ENCODE measurements at places on chromosomes 5 and 9.

DNA sequence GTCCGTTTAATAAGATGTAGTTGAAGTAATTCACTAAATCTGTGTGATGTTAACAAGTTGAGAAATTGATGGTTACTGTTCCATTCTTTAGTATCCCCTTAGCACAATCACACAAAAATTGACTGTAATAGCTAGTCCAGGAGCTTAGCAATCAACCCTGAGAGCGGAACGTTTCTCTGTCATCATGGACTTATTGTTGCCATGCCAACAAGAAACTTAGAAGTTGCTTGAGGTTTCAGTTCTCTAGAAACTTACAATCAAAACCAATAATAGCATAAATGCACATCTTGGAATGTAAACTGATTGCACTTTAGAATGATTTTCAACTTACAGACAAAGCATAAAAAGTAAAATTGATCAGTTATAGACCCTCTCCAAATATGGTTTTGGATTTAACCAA is 125.4 kb upstream of the ANKH start:
- no peak for DNase-seq

GRCh38 chr5:131230406-131230805 is 33.4 kb upstream of the CDC42SE2 start:
- no peak for DNase-seq

DNA sequence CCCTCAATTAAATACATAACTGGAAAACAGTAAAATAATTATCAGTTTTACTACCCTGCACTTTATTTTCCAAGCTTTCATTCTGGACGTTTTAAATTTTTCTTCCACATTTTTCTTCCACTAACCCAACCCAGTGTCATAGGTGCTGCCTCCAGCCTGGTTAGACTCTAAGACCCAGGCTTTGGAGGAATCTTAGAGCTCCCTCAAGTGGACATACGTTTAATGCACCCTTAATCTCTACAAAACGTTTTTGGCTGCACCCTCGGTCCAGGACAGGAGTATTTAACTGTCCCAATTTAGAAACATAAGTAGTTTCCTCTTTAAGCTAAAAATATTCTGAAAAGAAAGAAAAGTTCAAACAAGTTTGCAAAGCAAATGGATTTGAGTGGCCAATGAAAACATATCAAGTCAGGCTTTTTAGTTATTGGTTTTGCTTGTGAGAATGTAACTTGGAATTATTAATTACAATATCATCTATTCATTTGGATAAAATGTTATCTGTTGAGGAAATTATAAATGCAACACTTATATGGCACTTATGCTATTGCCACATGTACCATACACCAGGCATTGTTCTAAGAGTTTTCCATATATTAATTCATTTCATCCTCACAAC is 38.9 kb downstream of the CDH6 start:
- DNase-seq: peak; percentile 48

- no peak for DNase-seq
Observed at GRCh38 chr9:4661611-4662010, 483 bp upstream of the PLPP6 start.

GRCh38 chr5:143495821-143496275 is 92.4 kb upstream of the NR3C1 start:
- peak; percentile 60 for DNase-seq

- no peak for DNase-seq
Observed at GRCh38 chr5:97534166-97534565, 351.1 kb upstream of the RIOK2 start.

DNA sequence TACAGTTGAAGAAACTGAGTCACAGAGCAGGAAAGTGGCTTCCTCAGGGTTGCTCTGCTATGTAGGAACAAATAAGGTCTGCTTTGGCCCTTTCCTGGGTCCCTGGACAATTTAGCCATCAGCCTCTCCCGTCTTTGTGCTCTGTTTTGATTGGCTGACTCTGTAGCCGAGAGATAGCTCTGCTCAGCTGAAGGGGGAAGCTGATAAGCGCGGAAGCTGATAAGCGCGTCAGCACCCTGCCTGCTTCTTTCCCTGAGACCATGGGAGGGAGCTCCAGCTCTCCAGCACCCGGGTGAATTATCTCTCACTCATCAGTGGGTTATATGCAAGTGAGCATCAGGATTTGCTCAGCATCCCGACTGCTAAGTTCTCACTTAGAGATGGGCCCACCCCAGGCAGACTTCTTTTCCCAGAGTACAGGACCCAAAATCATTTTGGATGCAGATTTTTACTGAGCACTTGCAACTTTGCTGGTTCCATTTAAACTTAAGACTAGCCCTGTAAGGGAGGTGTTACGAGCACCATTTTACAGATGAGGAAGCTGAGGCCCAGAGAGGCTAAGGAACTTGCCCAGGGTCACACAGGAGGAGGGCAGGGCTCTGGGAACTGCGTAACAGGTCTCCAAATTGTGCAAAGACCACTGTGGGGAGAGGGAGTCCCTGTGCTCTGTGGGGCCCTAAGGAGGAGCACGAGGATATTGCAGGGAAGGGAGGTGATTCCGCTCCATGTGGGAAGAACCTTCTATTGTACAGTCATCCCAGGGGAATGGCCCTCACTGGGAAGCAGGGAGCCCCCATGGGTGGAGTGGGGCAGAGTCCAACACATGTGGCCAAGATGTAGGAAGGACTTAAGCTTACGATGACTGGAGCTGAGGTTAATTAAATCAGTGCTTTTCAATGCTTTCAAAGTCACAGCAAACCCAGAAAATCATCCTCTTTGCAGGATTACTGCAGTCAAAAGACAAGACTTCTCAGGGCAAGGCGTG is 83.7 kb upstream of the ORM1 start:
- DNase-seq: no peak

DNA sequence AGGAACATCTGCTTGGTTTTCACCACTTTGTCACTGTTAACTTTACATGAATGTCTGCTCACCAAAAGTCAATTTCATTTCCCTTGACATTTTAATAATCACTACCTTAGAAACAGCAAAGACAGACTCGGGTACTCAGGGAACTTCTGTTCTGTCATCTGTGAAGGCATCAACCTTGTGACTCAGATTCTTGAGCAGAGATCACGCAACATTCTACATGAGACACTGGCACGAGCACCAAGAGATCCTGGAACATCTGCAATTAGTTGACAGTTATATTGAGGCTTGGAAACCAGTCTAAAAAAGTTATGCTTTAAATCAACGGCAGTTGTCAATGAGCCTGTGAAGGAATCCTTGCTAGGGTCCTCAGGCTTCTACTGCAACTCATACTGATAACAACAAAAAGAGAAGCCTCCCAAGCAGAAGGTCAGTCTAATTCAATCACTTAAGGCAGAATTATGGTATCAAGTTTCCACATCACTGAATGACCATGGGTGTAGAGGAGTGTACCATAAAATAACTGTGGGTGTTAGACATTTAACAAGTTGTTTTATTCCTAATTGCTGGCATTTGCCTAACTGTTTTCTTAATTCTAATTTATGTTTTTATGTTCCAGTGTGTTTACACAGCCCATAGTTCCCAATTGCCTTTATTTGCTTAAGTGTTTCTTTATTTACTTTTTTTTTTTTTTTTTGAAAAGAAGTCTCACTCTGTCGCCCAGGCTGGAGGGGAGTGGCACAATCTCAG is 3.3 kb upstream of the PBX3 start:
- no peak for DNase-seq

GRCh38 chr5:40399349-40399748 is 280.4 kb upstream of the PTGER4 start:
- no peak for DNase-seq

- no peak for DNase-seq
Observed at GRCh38 chr5:96377167-96377566, 55.9 kb downstream of the PCSK1 start.

- no peak for DNase-seq
Observed at GRCh38 chr5:38768412-38769211, 77.2 kb upstream of the OSMR start.

GRCh38 chr5:68332556-68332955 is 117.0 kb downstream of the PIK3R1 start:
- DNase-seq: no peak

GRCh38 chr9:70574151-70574837 is 159.8 kb upstream of the KLF9 start:
- DNase-seq: no peak

DNA sequence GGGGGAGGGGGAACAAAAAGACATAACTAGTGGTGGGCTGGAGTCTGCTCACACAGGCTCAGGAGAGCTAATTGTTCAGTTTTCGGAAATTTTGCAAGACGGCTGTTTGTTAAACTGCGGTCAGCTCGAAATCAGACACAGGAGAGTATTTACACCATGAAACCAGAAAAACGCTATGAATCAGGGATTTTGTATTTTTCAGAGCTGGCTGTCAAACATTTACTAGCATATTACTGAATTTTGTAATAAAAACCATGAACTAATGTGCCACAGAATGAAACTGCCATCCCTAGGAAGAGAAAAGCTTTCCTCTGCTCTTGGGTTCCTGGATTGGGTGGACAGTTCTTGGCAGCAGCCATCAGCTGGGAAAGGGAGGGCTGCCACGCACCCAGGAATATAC is 45.3 kb downstream of the TRPM3 start:
- no peak for DNase-seq

DNA sequence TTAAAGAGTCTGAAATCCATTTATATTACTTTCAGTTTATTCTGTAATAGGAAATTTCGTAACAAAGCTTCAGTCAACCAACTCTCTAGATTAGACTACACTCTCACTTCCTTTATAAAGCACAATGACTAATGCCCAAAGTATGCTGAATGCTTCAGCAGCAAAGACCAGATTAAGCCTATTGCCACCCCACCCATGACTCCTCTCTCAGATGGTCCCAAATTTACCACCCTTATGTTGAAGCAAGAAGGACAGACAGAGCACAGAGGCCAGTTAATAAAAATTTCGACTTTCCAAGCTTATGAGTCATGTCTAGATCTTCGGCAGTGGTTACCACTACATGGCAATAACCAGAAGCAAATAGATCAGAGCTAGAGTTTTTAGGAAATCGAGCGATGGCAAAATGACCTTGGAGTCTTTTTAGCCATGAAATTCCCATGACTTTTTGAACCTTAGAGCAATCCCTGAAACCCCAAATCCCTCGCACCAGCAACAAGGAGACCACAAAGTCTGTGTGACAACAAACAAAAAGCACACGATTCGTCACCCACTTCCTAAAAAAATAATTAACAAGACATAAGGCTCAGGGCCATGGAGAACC is 287.8 kb upstream of the RASA1 start:
- DNase-seq: no peak

GRCh38 chr9:31639451-31639850 is 745.0 kb upstream of the ACO1 start:
- DNase-seq: no peak

GRCh38 chr5:116488356-116489041 is 86.1 kb downstream of the SEMA6A start:
- DNase-seq: no peak

- peak; percentile 96 for DNase-seq
Observed at GRCh38 chr9:109270971-109271925, 49.6 kb downstream of the EPB41L4B start.

GRCh38 chr9:34001298-34001697 is 47.4 kb downstream of the UBAP2 start:
- no peak for DNase-seq

DNA sequence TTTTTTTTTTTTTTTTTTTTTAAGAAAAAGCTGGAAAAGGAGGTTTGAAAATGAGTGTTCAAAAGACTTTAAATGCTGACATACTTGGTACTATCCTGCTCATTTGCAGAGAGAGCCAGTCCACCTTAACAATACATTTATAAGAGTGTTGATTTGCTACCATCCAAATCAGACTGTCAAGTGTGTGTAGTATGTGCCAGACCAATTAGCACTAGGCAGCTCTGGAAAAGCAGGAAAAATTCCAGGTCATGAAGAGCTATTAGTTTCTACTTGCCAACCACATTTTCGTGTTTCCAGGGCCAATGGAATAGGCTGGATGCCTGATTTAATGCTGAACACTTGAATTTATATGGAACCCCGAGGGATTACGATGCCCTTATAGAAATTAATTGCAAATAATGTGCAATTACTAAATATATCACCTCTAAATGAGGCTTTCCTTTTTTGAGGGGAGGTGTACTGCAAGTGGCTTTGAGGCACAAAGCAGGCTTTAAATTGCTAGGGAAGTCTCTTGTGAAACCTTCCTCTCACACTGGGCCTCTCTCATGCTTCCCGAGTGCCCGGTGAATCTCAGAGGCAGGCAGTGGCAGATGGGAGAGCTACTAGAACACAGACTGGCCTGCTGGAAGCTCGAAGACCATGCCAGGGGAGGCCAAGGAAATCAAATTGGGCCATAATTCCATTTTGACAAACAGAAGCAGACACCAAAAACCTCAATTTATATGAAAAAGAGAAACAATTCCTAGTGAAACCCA is 178.7 kb downstream of the PPP2R2B start:
- DNase-seq: peak; percentile 55

DNA sequence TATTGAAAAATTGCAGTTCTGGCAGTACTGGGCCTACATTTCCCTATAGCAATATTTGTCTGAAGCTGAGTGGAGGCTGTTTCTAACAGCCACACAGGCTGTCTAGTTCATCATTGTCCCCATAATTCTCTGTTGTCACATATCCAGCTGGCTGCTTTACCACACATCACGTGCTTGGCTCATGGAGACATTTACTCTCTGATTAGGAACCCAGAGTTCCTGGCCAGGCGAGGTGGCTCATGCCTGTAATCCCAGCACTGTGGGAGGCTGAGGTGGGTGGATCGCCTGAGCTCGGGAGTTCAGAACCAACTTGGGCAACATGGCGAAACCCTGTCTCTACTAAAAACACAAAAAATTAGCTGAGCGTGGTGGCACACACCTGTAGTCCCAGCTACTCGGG is 81.4 kb downstream of the PGM5 start:
- DNase-seq: no peak

DNA sequence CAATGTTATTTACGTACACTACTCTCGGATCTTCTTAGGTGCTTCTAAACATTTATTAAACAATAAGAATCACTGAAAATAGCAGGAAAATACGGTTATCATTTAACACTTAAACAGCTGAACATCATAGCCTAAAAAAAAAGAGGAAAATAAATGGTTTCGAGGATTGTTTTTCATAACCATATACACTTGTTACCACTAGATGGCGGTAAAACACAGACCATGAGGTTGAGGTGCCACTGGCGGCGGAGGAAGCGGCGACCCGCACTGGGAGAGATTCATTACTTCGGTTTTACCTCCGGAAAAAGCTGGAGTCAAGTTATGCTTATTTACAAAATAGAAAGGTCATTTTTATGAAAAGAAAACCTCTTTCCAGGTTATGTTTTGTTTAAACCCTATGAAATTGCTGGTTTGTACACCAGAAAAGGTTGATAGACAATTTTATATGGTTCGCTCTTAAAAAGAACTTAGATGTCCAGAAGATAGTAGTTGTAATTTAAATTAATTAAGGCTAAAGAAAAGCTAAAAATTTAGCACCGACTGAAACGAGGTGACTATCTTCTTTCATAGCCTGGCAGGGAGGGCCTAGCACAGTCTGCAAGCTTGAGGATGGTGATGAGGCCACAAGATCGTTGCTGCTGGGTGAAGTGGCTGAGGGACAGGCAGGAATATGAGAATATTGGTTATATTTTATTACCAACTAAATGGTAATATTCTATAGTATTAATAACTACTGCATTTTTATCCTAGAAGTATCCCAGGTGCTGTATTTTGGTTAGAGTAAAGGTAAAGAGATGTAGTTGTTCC is 605.7 kb downstream of the RAB3C start:
- DNase-seq: peak; percentile 57

GRCh38 chr9:91090130-91090410 is 271.6 kb downstream of the AUH start:
- no peak for DNase-seq

GRCh38 chr5:139524940-139525585 is 36.1 kb upstream of the UBE2D2 start:
- DNase-seq: no peak

Measured in NCI-H2171 treated with DMSO at 0.1 percent for 48 hours (cell line).